Stimulated activated CD4-positive, alpha-beta T cell treated with anti-CD3 and anti-CD28 coated beads, Interleukin-4, amount 100 ng/mL, for 48 hours (primary cell): ENCODE measurements at places on chromosomes 5 and 9.

GRCh38 chr5:10874541-10874940 lies 113.5 kb upstream of the DAP start:
- DNase-seq = no peak

GRCh38 chr5:178449163-178450070 lies 140.8 kb downstream of the COL23A1 start:
- DNase-seq = no peak

DNA sequence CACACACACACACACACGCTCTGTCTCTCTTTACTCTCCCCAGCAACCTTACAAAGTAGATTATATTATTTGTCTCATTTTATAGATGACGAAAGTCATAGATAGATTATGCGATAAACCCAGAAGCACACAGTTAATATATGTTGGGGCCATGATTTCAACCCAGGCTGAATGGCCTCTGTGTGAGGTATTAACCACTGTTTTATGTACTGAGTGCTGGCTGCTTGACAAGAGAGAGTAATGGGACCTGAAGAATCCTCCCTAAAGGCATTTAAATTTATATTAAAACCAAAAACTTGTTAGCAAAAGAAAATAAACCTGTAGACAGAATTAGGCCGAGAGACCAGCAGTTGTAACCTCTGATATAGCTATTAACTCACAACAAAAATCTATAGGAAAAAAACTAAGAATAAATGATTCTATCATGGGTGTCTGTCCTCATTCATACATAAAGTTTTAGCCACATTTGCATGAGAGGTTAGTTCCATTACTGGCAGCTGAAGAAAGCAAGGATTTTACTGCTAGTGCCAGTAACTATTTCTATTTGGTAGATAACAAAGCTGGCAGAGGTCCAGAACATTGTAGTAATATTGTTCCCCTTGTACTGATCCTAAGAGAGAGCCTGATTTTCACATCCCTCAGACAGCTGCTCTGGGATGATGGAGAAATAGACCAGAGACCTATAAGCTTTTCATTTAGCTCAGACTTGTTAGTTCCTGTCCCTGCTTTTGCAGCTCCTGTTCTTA lies 250.9 kb downstream of the ADGRV1 start:
- no peak for DNase-seq

DNA sequence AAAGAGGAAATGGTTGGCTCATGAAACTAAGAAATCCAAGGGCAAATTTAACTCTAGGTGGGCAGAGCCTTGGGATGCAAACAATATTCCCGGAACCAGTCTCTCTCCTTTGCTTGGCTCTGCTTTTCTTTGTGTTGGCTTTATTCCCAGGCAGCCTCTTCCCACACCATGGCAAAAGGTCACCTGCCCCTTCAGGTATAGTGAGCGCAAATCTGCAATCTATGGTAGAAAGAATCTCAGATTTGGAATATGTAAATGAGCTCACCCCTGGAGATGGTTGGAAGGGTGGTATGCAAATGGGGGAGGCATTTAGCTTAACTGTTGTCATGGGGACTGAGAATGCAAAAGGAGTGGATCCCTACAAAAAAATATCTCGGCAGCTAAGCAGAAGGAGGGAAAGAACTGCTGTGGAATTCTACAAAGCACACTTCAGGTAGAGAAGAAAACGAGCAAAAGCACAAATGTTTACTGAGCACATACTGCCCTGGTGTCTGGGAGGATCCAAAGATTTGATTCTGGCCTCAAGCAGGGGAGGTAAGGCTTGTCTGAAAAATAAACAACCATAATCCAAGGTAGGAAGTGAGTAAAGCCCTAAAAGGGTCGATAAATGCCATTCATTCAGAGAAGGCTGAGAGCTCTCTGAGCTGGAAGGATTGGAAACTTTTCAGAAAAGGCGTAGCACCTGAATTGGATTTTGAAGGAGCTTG lies 139.7 kb downstream of the TLE1 start:
- DNase-seq = no peak

GRCh38 chr5:112479418-112479817 lies 60.3 kb upstream of the EPB41L4A start:
- no peak for DNase-seq

DNA sequence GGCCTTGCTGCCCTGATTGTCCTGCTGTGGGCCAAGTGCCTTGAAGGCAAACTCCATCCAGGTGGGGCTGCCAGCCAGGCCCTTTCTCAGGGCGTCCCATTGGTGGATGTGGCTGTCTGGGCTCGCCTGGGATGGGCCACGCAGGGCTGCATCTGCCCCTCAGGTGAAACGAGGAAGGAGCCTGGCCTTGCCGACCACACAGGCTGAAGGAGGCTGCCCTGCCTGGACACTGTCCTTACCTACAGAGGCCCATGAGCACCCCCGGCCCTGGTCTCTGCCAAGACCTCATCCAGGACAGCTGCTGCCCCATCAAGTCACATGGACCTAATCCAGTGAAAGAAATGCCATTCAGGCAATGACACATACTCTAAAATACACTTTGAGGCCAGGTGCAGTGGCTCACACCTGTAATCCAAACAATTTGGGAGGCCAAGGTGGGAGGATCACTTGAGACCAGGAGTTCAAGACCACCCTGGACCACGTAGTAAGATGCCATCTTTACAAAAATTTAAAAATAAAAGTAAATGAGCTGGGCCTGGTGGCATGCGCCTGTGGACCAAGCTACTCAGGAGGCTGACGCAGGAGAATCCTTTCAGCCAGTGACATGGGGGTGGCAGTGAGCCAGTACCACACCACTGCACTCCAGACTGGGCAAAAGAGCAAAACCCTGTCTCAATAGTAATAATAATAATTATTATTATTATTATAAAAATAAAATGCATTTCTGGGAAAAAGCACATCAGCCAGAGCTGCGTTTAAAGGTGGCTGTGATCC lies 33.9 kb downstream of the PNPLA7 start:
- DNase-seq = no peak

DNA sequence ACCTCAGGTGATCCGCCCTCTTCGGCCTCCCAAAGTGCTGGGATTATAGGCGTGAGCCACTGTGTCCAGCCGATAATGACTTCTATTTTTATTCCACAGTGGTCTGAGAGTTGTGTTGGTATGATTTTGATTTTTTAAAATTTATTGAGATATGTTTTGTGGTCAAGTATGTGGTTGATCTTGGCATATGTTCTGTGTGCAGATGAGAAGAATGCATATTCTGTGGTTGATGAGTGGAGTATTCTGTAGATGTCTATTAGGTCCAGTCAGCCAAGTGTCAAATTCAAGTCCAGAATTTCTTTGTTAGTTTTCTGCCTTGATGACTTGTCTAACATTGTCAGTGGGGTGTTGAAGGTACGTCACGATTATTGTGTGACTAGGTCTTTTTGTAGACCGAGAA lies 338.2 kb upstream of the TARS1 start:
- DNase-seq = no peak

DNA sequence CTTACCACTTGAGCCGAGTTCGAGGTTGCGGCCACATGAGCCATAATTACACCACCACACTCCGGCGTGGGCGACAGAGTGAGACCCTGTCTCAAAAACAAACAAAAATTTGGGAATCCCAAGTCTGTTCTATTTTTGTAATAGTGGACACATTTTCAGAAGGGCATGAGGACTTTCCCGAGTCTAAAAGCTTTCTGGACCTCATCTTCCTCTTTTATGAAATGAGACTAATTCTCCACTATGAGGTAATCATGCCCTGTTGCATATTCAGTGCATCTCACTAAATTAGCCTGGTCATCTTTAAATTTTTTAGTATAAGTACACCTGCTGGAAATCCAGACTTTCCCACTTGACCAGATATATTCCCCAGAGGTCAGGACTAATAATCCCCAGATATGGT lies 55.7 kb downstream of the GGTA1 start:
- no peak for DNase-seq

DNA sequence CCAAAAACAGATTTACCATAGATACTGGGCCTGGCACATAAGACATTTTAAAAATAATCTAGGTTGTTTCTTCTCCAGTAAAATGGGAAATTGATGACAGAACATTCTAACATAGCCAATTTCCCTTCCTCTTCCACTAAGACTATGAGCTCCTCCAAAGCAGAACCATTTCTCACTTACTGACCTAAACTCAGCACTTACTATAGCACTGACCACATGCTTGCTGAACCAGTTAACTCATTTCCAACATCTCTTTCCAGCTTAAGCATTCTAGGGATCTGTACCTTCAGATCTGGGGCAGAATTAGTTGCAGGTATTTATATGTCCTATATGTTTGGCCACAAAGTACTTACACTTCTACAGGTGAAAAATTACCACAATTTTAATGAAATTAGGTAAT lies 58.9 kb downstream of the TTC39B start:
- no peak for DNase-seq

GRCh38 chr5:119287547-119288111 lies 68.2 kb upstream of the TNFAIP8 start:
- DNase-seq = no peak

DNA sequence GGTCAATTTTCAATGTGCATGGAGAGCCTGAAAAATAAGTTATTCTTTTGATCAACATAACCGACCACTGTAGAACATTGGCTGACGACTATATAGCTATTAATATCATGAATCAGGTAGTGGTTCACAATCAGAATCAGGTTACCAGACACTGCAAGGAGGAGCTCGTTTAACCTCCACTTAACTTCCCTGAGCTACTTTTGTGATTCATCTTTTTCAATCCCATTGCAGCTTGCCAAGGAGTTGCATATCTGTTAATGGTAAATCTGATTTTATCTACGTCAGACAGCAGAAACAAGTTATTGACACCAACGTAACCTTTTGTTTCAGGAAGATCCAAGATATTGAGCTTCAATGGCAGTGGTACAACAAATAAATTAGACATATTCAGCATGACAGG lies 2263.8 kb upstream of the ACO1 start:
- DNase-seq = no peak

DNA sequence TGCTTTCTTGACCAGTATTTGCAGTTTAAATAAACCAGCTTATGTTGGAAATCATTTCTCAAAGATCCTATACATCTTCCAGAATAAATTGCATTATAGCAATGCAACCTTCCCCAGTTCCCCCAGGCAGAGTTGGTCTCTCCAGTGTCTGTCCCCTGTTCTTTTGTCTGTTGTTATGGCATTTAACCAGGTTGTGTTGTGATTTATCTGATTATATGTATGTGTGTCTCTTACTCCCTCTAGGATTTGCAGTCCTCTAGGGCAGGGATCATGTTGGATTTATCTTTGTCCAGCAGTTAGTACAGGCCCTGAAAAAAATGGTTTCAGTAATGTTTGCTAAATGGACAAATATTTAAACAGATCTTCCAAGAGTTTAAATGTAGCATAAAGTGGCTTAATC lies 17.3 kb downstream of the GARNL3 start:
- no peak for DNase-seq

- no peak for DNase-seq
These were observed 11.0 kb upstream of the ERMP1 start for GRCh38 chr9:5843794-5844471.

GRCh38 chr5:93807846-93808245 lies 66.4 kb upstream of the POU5F2 start:
- no peak for DNase-seq
